AG04450 (cell line): ENCODE measurements at places on chromosomes 3 and 15.

DNA sequence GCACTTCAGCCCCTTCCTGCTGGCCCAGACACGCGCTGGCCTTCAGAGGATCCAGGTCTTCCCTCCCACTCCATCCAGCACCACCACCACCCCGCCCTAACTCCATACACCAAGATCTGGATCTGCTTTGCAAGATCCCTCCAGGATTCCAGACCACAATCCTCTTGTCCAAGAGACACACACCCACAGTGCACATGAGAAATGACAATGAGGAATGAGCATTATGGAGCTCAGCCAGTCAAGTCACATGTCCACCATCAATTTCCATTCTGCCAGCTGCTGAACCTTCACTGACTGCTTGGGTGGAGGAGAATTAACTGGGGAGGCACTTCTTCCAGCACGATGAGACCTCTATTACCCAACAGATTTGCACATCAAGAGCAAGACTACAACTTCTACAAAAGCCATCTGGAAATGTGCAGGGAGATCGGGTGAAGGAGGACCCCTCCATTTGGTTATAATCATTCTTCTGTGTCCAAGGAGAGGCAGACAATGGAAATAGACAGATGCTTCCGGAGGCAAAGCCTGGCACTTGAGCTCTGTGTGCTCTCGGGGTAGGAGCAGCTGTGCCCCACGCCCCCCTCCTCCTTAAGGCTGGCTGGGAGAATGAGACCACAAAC, 12.3 kb upstream of the SPATA12 start:
- DNase-seq = no peak

DNA sequence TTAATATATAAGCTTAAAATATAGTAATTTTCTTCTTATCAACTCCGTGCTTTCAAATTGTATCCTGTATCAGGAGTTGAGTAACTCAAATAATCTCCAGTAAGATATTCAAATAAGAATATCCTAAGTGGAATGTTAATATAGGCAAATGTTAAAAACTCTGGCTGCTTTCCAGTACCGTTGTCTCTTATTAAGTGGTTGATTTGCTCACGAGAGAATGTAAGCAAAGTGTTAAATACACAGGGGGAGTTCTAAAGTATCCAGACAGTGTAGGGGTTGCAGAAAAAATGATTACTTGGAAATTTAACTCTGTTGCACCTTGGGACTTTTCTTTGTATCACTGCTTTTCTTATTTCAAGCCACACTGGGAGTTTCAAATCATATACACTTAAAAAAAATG, 478.9 kb upstream of the TBL1XR1 start:
- no peak for DNase-seq

DNA sequence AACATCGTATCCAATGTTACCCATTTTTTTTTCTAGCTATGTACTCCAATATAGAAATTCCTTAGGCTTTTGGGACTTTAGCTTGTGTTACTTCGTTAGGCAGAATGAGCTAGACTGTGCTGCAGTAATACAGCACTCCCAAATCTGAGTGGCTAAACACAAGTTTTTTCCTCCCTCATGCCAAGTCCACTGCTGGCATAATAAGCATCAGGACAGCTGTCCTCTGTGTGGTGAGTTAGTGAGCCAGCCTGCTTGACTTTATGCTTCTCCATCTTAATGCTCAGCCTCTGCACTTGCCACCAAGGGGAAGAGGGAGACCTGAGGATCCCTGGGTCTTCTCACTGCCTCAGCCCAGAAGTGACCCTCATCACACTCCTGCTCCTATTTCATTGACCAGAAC, 18.2 kb upstream of the ACOX2 start:
- no peak for DNase-seq

- DNase-seq = no peak
These were observed 5.5 kb downstream of the FGF7 start for GRCh38 chr15:49428409-49429095.

DNA sequence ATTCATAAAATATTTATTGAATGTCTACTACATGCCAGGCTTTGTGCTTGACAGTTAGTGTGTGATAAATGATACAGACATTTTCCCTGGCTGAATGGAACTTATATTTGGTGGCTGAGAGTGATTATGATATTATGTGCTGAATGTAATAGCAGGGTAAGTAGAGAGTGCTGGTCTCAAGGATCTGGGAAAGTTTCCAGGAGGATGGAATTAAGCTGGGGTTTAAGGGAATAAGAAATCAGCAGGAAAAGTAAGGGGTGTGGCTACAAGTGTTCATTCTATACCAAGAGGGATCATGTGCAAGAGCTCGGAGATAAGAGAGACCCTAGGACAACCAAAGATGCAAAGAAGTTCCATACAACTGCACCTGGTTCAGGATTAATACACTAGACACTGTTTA, 500.1 kb upstream of the CFAP20DC start:
- DNase-seq = no peak
